Calu3 (cell line): ENCODE measurements at places on chromosomes 13 and 19.

DNA sequence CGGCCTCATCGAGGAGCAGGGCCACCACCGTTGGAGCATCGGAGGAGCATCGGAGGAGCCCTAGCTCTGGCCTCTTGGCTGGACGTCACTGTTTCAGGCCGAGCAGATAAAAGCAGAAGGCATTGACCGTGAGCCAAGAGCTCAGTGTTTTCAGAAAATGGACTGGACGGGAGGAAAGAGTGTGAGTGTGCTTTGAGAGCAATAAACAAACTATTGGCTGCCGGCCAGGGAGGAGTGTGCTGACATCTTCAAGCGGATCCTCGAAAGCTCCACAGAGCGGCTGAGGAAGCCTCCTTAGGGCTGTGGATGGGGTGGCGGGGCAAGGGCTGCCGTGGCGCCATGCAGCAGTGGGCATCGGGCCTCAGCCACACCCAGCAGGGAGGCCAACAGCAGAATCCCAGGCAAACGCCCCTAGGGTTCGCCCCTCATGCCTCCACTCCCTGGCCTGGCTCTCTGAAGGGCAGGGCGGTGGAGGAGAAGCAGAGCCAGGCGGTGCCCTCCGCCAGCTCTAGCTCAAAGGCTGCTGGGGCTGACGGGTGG is 41.8 kb downstream of the IRS2 start:
- no peak for DNase-seq

DNA sequence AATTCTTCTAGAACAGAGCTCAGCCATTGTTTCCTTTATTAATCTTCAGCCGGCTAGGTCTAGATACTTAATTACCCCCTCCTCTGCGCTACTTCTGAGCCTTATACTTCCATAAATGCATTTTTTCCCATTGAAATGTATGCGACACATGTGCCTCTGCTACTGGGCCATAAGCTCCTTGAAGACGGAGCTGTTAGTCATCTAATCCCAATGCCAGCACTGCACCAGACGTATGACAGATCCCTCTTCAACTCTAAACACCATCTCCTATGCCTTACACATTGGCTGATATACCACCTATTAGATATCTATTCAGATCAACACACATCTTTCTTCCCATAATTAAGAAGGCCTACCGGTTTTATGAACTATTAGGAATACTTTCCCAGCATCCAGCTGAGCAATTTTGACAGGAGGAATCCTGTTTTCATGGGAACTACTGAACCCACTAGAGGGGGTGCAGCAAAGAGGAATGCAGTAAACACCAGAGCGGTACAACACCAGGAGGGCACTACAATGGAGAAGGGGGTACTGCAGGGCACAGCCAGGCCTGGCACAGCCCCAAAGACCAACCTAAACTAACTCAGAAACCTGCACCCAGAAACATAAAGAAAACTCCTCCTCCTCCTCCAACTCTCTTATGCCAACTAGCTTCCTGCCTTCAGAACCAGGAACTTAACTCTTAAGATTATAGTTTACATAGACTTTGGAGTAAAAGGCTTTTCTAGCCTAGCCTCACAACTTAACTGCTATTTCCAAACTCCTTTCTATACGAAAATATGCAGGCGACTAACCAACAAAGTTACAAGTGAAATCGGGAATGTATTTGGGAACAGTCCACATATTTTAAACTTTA is 18.7 kb downstream of the STK24 start:
- DNase-seq, result no peak

DNA sequence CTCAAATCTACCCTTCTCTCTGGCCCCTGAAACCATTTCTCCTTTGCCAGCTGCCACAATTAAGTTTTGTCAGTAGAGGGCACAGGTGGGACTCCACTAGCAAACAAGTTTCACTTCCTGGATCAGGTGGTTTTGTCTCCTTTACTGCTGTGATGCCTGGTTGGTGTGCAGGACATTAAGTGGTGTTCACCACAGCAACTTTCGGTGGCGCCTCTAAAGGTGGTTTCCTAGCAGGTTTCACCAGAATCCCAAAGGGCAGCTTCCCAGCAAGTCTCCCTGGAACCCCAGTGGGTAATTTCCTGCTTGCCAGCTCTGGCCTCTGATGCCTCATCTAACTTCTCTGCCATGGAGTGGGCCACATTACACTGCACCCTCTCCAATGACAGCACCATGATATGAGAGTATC is 16.6 kb downstream of the MED4 start:
- peak; percentile 14 for DNase-seq

DNA sequence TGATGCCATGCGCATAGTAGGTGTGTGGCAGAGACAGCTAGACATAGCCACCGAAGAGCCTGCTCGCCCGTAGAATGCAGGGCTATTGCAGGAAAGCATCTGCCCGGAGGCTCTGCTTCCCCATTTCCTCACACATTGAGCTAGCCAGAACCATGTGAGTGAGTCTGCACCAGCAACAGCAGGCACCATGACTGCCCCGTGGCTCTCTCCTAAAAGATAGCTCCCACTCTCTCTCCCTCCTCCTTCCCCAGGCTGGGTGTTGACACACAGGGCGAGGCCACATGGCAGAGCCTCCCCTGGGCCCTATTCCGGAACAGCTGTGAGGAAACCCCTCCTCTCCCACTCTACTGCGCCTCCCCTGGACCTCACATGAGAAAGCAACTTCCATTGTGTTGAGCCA is 52.3 kb upstream of the ATP12A start:
- DNase-seq, result no peak

DNA sequence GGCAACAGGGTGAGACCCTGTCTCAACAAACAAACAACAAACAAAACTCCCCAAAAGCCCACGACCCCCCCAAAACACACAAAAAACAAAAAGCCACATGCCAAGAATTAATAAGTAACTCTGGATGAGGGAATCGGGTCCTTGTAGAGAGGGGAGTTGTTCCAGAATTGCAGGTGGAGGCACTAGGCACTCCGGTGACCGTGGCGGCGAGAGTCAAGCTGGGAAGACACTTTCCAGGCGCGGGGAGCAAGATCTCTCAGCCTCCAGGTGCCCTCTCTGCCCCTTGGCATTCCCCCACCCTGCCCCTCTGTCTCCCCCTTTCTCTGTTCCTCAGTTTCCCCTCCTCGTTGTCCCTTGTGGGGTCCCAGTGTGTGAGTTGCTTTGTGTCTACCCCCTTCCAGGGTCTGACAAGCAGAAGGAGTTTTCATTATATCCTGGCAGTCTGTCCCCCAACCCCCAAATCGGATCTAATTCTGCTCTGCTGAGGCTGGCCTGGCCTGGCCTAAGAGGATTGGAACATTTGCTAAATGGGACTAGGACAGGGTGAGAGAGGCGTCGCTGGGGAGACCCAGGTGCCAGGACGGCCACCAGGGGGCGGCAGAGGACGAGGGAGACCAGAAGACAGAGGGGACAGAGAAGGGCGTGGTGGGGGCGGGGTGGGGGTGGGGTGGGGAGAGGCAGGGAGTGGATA is 8.3 kb upstream of the CRX start:
- DNase-seq, result peak; percentile 92

DNA sequence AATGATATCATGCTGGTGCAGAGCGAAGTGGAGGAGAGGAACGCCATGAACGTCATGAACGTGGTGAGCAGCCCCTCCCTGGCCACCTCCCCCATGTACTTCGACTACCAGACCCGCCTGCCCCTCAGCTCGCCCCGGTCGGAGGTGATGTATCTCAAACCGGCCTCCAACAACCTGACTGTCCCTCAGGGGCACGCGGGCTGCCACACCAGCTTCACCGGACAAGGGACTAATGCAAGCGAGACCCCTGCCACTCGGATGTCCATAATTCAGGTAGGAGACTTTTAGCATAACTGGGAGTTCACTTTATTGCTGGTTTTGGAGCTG is 3.3 kb downstream of the PCDH17 start:
- no peak for DNase-seq

DNA sequence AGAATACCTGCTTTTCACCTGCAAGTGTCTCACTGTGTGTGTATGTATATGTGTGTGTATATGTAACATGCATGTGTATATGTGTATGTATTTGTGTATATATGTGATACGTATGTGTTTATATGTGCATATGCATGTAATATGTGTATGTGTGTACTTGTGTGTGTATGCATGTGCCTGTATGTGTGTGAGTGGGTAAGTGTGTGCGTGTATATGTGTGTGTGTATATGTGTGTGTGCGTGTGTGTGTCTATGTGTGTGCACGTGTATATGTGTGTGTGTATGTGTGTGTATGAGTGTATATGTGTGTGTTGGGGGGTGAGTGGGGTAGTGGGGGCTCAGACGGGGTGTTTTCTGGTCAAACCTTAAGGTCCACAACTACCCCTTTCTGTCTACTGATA is 192.6 kb upstream of the KL start:
- DNase-seq, result no peak

- no peak for DNase-seq
Measured at GRCh38 chr13:66617786-66618185, 612.4 kb downstream of the PCDH9 start.

DNA sequence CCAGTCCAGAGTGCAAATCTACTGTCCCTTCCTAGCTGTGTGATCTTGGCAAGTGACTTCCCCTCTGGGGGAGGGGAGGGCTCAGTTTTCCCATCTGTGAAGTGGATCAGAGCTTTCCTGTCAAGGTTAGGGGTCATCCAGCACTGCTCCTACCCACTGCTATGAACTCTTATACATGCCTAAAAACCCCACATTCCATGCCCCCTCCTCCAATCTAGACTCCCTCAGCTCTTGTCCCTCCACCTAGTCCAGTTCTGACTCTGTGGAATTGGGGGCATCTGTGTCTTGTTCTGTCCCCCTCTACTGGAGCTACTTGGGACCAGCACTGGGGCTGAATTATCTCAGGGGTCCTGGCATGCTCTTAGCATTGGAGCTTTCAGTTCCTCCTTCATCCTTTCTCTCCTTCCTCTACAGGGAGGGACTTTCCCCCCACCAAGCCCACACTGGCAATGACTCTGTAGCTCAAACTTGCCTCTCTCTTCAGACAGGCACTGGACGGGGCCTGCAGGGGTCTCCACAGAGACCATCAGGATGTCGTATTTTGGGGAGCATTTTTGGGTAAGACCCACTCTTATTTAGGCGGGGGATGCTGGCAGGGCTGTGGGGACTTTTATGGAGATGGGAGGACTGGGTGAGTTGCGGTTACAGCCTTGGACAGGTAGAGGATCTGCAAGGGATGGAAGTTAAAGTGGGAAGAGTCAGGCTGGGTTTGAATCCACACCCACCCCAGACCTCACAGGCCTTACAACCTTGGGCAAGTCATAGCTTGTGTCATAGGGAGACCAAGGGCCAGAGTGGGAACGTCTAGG is 3.6 kb downstream of the FCHO1 start:
- no peak for DNase-seq

DNA sequence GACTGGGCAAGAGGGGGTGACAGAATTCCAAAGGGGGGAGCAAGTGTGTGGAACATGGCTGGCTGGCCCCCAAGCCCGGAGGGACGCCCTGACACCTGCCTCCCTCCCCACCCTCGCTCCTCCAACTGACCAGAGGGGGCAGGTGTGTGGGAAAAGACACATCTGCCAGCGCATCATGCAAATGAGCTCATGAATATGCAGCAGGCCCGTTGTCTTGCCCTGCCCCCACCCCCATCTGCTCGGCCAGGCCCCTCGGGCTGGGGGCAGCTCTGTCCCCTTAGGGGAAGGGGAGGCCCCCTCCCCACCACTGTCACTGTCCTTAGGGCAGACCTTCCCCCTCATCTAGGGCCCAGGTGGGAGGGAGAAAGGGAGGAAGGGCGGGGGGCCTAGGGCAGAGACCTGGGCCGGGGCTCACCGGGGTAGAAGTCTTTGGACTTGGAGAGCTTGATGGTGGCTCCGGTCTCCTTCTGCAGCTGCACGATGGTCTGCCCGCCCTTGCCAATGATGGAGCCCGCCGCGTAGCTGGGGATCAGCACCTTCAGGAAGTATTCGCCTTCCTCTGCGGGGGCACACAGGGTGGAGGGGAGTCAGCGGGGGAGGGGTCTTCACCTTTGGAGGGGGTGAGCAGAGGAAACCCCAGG is 12.9 kb downstream of the NOVA2 start:
- peak; percentile 32 for DNase-seq

- peak; percentile 20 for DNase-seq
Measured at GRCh38 chr19:15378534-15379082, 979 bp downstream of the AKAP8 start.

GRCh38 chr13:112842931-112843391 is 126.1 kb upstream of the MCF2L start:
- no peak for DNase-seq

DNA sequence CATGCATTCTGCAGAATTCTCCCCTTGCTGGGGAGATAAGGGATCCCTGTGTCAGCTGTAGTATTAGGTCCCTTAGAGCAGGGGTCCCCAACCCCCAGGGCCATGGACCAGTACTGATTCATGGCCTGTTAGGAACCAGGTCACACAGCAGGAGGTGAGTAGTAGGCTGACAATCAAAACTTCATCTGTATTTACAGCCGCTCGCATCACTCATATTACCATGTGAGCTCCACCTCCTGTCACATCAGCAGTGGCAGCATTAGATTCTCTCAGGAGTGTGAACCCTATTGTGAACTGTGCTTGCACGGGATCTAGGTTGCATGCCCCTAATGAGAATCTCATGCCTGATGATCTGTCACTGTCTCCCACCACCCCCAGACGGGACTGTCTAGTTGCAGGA is 37.9 kb downstream of the CPAMD8 start:
- DNase-seq, result no peak
